ENCODE measurements at places on chromosomes 3 and 15. TPM values are rescaled to one million over a fixed set of nuclear protein-coding genes. Genes with fewer than 3 reads are reported as not detected.

The SLC2A2 gene
- total RNA-seq: not detected

The MBD4 gene
- total RNA-seq: 86.1 TPM

The PIERCE2 gene
- total RNA-seq: 3.1 TPM

The MYH15 gene
- 0.06 TPM for total RNA-seq

The RAB6B gene
- not detected for total RNA-seq

The TERC gene
- total RNA-seq: 15.9 TPM

The EXOSC7 gene
- total RNA-seq: 50.5 TPM

The SAMMSON gene
- not detected for total RNA-seq

The LACTB gene
- total RNA-seq: 8.3 TPM

The GOLGA8J gene
- not detected for total RNA-seq

The CSPG5 gene
- 0.13 TPM for total RNA-seq

The GPR149 gene
- total RNA-seq: not detected

The ARPP21 gene
- total RNA-seq: 1.1 TPM

The IL12A gene
- not detected for total RNA-seq

The ACKR4 gene
- 3.8 TPM for total RNA-seq

The COL6A5 gene
- total RNA-seq: not detected

The C3orf52 gene
- total RNA-seq: 11.2 TPM

The GPR62 gene
- not detected for total RNA-seq

The IMPG2 gene
- not detected for total RNA-seq

The SERPINI1 gene
- 12.9 TPM for total RNA-seq

The CHRM5 gene
- not detected for total RNA-seq

The SLC25A38 gene
- total RNA-seq: 35.5 TPM

The CAMKV gene
- 0.37 TPM for total RNA-seq

The C3orf49 gene
- not detected for total RNA-seq

The PLA2G4F gene
- not detected for total RNA-seq

The SCN11A gene
- total RNA-seq: 0.22 TPM

The IQCH gene
- 5.8 TPM for total RNA-seq

The ADIPOQ gene
- not detected for total RNA-seq
